ENCODE measurements at places on chromosomes 16 and 17.

GRCh38 chr16:71882505-71883167 lies 1.3 kb downstream of the ZNF821 start:
- no peak for DNase-seq

- no peak for DNase-seq
These were observed 78.0 kb downstream of the KNOP1 start for GRCh38 chr16:19639986-19640421.

GRCh38 chr17:1221209-1221608 lies 41.4 kb upstream of the ABR start:
- DNase-seq, result no peak

- no peak for DNase-seq
These were observed 119.9 kb upstream of the IRX6 start for GRCh38 chr16:55204069-55204468.

GRCh38 chr16:7332611-7333010 lies at the start of gene RBFOX1:
Gene RBFOX1 (plus strand): TSS chr16:7332845.
- DNase-seq, result no peak

DNA sequence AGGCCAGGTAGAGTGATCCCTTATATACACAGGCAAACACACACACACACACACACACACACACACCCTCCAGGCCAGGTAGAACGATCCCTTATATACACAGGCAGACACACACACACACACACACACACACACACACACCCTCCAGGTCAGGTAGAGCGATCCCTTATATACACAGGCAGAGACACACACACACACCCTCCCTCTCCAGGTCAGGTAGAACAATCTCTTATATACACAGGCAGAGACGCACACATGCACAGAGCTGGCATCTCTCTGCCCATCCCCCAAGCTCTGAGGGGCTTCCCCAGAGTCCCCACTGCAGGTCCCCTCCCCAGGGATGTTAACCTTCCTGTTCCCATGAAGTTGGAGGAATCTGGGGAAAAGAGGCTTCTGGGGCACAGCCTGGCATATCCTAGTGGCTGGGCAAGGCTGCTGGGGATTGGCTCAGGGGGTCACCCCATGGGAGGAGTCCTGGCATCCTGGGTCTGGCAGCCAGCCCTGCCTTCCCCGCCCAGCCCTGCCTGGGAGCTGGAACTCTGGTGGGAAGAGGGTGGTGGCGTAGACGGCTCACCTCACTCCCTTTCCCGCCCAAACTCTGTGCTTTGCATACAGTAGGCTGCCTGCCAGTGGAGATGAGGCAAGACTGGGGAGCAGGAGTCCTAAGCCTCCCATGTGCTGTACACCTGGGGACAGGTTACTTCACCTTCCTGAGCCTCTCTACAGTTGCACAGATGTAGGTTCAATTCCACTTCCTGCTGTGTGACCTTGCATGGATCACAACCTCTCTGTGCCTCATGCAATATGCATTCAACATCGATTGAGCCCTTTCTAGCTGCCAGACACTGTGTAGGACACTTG lies 41.8 kb downstream of the TEKT5 start:
- no peak for DNase-seq

GRCh38 chr16:80670170-80670865 lies 129.5 kb downstream of the DYNLRB2 start:
- no peak for DNase-seq

DNA sequence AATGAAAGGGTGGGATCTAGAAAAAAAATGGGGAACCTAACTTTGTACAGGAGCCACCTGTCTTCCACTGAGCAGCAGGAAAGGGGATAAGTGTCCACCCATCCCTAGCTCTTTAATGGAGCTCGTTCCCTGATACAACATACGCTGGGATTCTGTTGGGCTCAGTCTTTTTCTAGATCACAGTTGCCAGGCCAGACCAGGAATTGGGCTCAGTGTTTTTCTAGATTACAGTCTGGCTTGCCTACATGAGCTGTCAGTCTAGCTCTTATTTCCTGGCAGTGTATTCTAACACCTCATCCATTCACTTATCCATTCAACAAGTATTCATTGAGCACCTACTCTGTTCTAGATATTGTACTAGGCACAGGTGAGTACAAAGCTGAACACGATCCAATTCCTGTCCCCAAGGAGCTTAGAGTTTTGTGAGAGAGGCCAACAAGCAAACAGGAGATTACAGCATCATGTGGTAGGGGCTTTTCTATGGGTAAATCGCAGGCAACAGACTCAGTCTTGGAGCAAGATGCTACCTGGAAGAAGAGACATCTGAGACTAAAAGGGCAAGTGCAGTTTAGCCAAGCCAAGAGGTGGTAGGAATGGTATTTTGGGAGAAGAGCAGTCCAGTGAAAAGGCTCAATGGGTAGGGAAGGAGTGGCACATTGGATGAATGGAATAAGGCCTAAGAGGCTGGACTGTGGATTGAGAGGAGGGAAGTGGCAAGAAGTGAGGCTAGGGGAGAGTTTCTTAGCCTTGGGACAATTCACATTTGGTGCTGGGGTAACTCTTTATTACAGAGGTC lies 138.0 kb upstream of the HS3ST2 start:
- DNase-seq, result no peak

GRCh38 chr17:15926039-15926740 lies 18.7 kb upstream of the ADORA2B start:
- no peak for DNase-seq

- DNase-seq, result no peak
These were observed 42.9 kb downstream of the PIGL start for GRCh38 chr17:16259926-16260325.

GRCh38 chr17:70677783-70678647 lies 508.7 kb downstream of the KCNJ2 start:
- DNase-seq, result no peak

- no peak for DNase-seq
These were observed 43.6 kb downstream of the NFATC3 start for GRCh38 chr16:68128577-68129305.

DNA sequence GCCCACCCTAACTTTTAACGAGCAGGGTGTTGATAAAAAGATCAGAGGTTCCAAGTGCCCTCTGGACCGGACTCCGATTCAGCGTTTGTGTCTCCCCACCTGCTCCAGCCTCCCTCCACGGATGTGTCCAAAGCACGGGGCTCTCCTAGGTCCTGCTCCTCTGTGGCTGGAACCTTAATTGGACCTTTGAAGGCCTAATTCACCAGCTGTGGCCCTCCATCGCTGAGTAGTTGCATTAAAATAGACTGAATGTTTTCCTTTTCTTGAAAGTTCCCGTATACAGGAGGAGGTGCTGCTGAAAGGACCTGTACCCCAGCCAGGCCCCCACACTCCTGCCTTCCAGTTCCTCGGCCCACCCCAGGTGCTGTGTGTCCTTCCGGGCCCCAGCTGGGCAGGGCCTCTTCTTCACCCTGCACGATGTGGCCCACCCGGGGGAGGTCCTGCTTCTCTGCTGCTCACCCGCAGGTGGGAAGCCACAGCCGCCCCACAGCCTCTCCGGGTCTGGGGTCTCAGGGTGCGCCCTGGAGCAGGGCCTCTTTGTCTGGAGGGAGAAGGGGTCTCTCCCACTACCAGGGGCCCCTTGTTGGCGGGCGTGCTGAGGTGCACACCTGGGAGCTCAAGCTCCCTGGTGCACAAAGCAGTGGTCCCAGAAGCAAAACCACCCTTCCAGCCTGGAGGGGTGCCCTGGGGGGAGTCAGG lies 1.3 kb upstream of the CACNA1H start:
- DNase-seq, result no peak

GRCh38 chr17:9456330-9456729 lies 119.3 kb downstream of the STX8 start:
- DNase-seq, result no peak

- DNase-seq, result no peak
These were observed 2.9 kb downstream of the NKD1 start for GRCh38 chr16:50550866-50551641.

DNA sequence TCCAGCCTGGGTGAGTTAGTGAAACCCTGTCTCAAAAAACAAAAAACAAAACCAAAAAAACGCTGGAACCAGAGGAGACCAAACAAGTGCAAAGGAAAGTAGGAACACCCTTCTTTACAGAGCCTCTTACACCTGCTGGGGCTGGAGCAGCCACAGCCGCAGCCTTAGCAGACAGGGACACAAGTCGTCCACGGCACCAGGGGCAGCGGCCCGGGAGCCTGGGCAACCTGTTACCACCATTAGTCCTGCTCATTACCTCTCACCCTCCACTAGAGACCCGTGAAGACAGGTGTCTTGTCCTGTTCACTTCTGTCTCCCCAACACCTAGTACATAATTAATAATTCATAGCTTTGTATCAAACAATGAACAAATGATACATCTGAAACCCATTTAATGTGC lies 83.6 kb downstream of the C16orf78 start:
- no peak for DNase-seq

- no peak for DNase-seq
These were observed 20.3 kb downstream of the KIFC3 start for GRCh38 chr16:57781741-57782606.

DNA sequence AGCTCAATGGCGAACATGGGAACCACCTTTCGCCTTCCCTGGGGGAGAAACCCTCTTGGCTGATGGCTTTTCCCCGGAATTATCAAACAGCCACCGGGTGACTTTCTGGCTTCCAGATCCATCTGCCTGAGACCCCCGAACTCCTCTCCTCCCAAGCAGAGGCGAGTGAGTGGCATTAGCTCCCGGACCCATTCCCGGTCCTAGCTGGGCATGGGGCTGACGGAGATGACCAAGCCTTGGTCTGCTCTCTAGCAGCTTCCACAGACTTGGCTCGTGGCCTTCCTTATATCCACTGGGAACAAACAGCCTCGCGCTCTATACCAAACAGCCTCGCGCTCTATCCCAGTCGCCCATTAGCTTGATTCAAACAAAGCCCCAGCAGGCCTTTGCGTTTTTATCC lies 62.4 kb downstream of the CCDC182 start:
- DNase-seq, result no peak

DNA sequence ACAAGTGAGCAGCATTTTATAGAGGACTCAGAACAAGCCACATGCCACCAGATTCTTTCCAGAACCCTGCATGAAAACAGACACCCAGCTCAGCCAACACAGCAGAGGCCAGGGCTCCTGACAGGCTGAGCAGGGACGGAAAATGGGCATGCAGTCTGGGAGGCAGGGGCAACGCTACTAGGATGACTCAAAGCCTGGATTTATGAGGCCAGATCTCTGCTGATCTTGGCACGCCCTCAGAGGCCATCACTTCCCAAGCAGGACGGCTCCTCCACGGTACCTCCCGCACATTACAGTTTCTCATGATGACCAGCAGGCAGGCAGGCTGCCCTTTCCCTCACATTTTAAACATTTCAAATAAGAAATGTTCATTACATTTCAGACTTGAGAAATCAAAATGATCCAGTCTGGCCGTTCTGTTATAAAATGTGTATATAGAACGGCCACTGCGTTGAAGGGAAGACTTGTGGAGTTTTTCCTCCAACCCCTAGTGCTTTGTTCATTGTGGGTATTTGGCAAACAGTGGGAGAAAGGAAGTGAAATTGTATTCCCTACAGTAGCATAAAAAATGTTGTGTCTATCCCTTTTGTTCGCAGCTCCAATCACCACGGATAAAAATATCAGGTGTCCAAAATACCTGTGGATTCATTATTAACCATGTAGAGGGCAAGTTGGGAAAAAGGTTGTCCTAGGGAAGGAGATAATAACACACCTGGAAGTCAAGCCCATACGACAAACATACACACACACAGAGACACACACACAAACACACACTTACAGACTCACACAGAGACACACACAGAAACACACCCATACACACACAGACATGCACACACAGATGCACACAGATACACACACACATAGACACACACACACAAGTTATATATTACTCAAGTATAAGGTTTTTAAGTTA lies 64.8 kb upstream of the ADAMTS18 start:
- DNase-seq, result no peak

DNA sequence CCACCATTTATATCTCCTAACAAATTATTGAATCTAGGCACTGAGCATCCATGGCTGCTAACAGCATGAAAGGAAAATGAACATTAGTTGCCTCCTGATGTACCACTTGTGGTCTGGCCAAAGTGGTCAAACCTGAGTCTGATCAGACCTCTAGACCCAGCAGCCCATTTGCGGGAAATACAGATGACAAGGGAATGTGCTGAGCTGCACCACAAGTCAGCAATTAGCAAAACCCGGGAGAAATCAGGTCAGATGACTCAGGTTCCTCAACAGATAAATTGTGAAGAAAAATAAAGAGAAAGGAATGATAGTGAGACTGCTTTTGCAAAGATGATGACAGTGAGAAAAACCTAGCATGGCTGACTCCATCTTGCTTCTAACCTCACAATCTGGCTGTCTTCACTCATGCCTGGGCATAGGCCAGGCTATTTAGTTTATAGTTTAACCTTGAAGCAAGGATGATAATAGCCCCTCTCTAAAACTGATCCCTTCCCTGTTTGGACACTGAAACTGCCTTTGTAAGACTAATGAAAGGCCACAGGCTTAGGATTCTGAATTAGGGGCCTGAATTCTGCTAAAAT lies 142.7 kb upstream of the ASIC2 start:
- no peak for DNase-seq

DNA sequence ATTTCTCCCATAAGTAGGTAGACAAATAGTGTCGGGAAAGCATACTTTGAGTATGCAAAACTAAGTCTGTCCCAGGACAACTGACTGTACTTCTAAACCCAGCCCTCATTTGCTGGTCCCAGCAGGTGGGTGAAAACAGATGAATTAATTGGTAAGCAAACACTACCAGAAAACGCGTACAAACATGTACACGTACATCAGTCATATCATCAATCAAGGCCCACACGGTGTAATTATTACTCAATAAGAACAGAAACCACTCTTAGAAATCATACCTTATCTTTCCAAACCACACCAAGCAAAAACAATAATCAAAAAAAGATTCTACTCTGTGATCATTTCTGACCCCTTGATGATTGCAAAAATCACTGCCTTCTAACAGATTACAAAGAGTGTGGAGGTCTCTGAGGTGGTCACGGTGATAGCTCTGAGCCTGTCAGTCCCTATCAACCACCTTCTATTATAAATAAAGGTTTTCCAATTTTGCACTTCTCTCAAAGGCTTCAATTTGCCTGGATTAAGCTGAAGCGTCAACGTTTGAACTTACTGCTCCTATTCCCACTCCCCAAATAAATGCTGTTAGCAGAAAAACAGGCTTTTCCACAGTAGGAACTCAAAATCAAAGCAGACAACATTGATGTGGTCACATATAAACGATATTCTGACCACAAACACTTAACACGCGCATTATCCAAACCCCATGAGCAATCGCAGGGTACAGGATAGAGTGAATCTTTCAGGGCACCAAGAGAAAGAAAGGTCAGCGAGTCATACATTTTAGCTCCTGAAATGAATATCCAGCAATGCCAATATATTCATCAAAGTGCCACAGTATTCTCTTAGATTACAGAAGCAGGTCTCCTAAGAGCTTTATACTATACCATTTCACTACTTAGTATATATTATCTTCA lies 211.9 kb downstream of the STX8 start:
- DNase-seq, result no peak

- DNase-seq, result no peak
These were observed 60.1 kb upstream of the WSB1 start for GRCh38 chr17:27233776-27234175.

DNA sequence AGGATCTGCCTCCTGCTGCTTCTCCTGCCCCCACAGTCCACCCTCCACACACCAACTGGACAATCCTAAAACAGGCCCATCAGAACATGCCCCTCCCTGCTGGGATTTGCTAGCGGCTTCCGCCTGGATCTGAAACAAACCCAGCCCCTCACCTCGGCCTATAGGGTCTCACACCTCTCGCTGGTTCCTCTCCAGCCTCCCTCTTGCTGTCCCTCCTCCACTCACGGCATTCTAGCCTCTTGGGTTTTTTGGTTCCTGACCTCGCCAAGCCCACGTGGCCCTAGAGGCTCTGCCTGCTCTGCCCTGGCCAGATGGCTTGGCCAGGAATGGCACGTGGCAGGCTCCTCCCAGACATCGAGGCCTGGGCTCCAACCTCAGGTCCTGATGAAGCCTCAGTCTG lies 15.7 kb upstream of the MTSS2 start:
- DNase-seq, result no peak

- DNase-seq, result no peak
These were observed 381.7 kb downstream of the ZFHX3 start for GRCh38 chr16:72666267-72666666.
